IMR-90 (cell line): ENCODE measurements at places on chromosomes 2 and 18. TPM values are rescaled to one million over a fixed set of nuclear protein-coding genes. Genes with fewer than 3 reads are reported as not detected.

The FRZB gene
- total RNA-seq: 0.18 and 0.28 TPM in 2 replicates

The WNT10A gene
- not detected in 2 replicates for total RNA-seq

The ITGB6 gene
- under 0.01 TPM in 1 of 2 replicates, not detected in the other for total RNA-seq

The TXNDC2 gene
- total RNA-seq: under 0.01 and 0.18 TPM in 2 replicates

The ANKRD53 gene
- 0.54 and 0.56 TPM in 2 replicates for total RNA-seq

The STPG4 gene
- total RNA-seq: 0.18 and 0.28 TPM in 2 replicates

The IKZF2 gene
- 19.4 and 25.5 TPM in 2 replicates for total RNA-seq

The PHOSPHO2 gene
- total RNA-seq: 0.54 and 0.56 TPM in 2 replicates
